ENCODE measurements at places on chromosomes 5 and 9.

GRCh38 chr5:134224888-134225779 lies 739 bp downstream of the PPP2CA start:
- DNase-seq = peak; percentile 73

- DNase-seq = no peak
These were observed 120.7 kb upstream of the RASEF start for GRCh38 chr9:83183621-83184020.

- DNase-seq = no peak
These were observed 27.4 kb upstream of the POMT1 start for GRCh38 chr9:131475111-131475955.

DNA sequence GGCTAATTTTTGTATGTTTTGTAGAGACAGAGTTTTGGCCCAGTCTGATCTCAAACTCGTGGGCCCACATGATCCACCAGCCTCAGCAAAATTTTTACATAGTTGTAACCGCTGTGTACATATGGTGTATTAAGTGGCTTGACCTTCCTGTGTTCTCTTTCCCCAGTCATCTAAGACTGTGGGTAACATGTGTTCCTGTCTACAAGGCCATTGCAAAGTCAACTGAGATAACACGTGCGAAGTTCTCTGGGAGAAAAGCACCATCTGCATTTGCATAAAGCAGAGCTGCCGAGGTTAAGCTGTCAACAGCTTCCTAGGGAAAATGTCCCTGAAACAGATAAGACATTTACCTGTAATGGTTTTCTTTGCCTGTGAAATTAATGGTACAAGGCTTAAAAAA lies 273.7 kb downstream of the FANCC start:
- DNase-seq = no peak

DNA sequence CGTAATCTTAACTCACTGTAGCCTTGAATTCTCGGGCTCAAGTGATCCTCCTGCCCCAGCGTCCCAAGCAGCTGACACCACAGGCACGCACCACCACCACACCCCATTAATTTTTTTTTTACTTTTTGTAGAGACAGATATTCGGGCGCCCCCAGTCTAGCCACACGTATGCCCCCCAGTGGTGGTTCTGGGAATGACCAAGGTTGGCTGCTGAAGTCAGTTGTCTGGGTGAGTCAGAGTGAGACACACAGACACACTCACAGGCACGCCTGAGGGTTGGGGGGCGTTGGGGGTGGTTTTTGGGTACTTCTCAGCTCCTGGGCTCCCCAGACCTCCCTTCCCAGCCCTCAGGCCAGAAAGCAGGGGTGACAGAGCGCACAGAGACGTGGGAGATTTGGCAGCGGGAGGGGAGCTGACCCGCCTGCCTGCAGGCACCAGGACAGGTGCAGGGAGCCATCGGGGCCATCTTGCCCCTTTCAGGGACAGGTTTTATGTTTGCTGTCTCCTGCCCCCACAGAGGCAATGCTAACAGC lies 4.2 kb upstream of the ENTPD8 start:
- peak; percentile 92 for DNase-seq

GRCh38 chr5:39194466-39195136 lies 24.8 kb downstream of the FYB1 start:
- peak; percentile 58 for DNase-seq

GRCh38 chr9:117304549-117304948 lies 110.3 kb downstream of the ASTN2 start:
- DNase-seq = no peak

DNA sequence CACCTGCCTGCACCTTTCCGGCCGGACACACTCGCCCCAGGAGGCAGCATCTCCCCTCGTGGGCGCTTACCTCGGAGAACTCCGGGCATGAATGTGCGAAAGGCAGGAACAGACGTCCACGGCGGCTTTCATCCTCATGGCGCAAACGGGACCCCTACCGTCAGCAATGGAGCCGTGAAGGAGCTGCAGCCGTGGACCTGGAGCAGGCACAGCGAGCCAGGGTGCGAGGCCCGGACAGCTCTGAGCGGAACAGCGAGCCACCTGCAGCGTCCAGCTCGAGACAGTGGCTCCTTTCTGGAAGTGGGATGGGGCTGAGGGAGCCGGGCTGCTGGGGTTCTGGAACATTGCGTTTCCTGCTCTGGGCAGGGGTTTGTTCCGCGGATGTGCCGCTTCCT lies 7.8 kb upstream of the SLC6A19 start:
- no peak for DNase-seq

DNA sequence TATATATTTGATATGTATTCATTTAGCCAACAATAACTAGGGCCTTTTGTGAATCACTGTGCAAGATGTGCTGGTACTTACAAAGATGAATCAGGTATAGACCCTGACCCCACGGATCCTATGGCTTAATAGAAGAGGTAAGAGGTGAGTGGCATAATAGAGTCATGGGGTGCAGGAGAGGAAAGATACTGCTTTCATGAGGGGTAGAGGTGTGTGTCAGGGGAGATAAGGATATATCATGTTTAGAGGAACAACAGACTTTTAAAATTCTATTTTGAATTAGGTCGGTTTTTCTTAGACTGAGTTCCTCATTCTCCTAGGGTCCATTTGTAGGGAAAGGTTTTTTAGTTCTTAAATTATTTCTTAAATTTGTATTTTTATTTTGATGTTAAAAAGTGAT lies 27.8 kb downstream of the ZCCHC7 start:
- DNase-seq = no peak

- DNase-seq = no peak
These were observed 267.3 kb downstream of the MLLT3 start for GRCh38 chr9:20355022-20355421.

DNA sequence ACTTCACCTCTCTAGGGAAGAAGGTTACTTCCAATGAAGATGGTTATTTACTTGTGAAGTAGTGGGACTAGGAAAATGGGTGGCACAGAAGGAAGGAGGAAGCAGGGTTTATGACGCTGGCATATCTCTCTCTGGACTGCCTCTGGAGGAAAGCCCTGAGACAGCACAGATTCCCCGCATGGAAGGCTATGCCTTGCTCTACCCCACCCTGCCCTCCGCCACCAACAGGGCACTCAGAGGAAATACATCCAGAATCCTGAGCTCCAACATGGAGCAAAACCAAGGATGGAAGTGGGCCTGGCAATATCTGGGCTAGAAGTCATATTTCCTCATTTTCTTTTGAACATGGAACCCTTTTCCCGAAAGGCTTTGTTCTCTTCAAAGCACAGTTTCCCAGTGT lies 346.9 kb downstream of the ZSWIM6 start:
- no peak for DNase-seq

GRCh38 chr5:99191206-99191745 lies 262.5 kb upstream of the CHD1 start:
- DNase-seq = no peak

GRCh38 chr9:36218011-36218410 lies 27.3 kb downstream of the CLTA start:
- no peak for DNase-seq

- DNase-seq = peak; percentile 9
These were observed 2.1 kb downstream of the EDIL3 start for GRCh38 chr5:84382363-84383295.

- no peak for DNase-seq
These were observed 140.2 kb downstream of the ALDH1A1 start for GRCh38 chr9:72812559-72813111.

DNA sequence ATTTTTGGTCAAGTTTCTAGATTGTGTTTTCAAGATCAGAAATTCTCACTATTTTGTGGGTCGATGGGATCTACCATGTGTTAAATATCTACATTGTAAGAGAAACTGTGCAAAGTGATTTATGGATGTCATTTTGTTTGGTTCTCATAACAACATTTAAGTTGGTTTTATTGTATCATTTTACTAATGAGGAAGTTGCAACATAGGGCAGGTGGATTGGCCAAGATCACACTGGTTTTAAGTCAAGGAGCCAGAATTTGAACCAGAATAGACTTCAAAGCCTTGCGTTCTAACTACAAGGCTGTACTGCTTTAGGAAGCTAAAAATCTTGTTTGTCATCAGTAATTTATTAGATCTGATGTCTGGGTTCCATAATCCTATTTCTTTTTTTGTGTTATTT lies 23.4 kb downstream of the SH3TC2 start:
- DNase-seq = peak; percentile 45

GRCh38 chr9:81391457-81391825 lies 297.9 kb downstream of the TLE1 start:
- DNase-seq = no peak

GRCh38 chr9:95736370-95736769 lies 139.1 kb upstream of the ERCC6L2 start:
- no peak for DNase-seq

- no peak for DNase-seq
These were observed 342.2 kb downstream of the ARHGEF28 start for GRCh38 chr5:73968246-73968645.

DNA sequence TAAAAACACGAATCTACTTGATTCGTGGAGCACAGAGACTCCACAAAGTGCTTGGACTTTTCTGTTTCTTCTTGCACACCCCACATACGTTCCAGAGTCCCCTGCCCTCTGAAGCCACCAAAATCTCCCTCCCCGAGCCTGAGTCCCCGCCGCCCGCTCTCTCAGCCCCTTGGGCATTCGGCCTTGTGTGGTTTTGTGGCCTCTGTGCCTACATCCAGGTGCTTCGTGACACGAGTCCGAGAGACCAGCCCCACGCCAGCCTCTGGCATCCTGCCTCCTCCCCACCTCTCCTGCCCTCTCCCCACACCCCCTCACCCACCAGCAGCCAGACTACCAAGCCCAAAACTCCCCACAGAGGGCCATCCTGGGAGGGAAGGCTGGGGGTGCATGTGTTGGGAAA lies 87.8 kb upstream of the PPP1R26 start:
- no peak for DNase-seq

DNA sequence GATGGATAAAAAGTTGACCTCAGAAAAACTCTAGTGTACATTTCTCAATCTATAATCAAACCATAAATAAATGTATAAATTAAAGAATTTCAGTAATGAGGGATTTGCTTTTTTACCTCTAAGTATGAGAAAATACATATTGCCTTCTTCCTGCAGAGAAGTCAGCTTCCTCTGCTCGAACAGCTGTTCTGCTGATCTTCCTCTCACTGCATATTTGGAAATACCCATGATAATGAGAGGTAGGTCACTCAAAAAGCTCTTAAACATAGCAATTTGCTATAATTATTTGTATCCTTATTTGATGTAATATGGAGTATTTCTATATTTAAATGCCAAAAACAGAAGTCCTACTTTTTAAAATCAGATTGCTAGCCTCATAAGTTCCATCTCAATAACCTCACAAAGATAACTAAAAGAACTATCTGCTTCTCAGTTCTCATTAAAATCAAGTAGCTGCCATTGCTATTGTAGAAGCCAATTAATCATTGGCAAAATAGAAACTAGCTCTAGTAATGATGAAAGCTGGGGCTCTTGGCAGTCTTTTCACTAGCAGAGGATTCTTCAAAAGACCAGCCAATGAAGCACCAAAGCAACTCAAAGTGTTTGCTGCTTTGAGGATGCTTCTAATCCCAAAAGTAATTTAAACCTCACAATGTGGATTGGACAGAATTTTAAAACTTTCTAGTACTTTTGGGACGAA lies 35.7 kb upstream of the OR13D1 start:
- no peak for DNase-seq

- no peak for DNase-seq
These were observed 112.3 kb upstream of the ADAMTSL1 start for GRCh38 chr9:18361646-18362045.

- DNase-seq = no peak
These were observed 8.8 kb upstream of the PRDM6 start for GRCh38 chr5:123080215-123080614.

DNA sequence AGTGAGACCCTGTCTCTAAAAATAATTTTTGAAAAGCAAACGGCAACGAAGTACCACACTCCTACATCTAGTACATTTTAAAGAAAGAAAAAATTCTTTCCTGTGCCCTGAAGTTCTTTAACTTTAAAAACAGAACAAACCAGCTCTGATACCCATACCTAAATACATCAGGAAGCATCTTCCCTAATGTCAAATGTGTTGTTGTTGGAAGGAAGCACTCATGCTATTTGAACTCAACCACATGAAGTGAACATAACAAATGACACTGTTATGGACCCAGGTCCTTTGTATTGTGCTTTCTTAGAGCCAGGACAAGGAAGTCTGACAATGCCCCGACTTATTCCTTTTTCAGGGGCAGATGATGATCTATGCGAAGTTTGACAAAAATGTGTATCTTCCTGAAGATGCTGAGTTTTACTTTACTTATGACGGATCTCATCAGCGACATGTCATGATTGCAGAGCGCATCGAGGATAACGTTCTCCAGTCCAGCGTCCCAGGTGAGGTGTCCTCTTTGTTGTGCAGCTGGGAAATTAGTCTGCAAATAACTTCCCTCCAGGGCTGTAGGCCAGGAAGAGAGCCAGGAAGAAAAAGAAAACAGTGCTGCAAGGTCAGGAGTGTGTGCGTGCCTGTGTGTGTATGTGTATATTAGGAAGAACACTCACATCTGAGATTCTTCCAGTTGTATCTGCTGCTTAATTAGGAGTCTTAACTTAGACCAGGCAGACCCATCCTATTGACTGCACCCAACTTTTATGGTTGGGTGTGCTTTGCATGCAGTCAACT lies 123.7 kb downstream of the ARHGEF28 start:
- no peak for DNase-seq

DNA sequence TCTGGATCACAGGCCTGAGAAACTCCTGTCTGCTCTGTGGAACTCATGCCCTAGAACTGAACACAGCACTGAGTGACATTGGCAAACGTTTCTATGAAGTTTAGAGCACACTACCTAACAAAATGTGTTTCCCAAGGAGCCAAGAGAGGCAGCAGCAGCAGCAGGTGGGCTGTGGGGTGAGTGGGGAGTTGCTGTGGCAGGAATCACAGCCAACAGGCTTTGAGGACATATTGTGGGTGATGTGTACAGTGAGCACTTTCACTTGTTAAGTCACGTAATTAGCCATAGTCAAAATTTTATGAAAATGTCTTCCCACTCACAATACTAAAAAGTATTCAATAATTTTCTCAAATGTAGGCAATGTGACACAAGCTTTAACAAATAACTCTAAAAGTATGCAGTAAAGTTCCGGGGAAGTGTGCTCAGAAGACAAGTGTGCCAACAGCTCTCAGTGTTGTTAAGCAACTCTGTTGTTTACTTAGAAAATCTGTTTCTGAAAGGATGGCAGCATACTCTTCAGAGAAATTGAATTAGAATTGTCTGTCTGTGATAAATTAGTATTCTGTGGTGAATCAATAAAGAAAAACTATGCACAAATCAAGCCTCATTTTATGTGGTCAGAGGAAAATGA lies 482.1 kb downstream of the SEMA5A start:
- DNase-seq = no peak

GRCh38 chr9:124285903-124286291 lies 28.1 kb downstream of the NEK6 start:
- peak; percentile 93 for DNase-seq

DNA sequence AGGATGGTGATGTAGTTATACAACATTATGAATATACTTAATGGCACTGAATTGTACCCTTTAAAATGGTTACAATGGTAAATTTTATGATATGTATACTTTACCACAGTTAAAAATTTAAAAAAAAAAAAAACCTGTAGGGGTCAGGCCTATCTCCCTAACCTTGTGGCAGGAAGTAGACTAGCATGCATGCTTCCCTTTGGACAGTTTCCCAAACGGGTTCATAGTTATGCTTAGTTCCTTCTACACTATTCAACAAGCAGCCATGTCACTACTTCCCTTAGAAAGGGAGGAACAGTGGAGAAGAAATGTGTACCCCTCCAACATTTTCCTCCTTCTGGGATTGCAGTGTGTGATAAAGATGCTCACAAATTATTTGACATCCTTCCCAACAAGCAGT lies 32.5 kb downstream of the IDNK start:
- DNase-seq = peak; percentile 10
